Esophagus squamous epithelium (tissue), 5 donors: ENCODE measurements at places on chromosomes 5 and 9. TPM values are rescaled to one million over a fixed set of nuclear protein-coding genes. Genes with fewer than 3 reads are reported as not detected.

DNA sequence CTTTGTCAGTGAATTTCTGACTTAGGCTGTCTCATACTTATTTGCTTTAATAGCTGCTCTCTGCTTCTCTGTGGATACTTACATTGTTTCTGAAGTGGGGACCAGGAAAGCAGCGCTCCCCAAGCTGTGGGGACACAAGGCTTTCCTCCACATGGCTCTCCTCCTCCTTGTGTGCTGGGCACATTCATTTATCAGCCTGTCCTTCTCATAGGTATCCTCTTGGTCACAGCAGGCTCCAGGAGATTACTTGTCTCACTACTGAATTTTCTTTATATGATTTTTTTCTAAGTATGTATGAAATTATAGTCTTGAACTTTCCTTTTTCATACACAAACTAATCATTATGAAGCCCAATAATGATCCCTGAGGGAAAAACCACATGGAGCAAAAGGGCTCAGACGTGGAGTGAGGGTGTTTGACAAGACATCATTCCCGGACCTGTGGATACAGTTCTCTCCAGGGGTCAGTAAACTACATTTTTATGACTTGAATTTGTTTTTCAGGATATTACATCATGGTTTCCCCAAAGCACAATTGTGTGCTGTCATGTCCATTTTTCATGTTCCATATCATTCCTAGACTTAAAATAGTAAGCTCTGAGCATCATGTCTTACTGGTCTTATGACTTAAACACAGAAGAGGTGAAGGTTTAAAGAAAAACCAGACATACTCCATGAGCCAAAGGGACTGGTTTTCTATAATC, 234.5 kb downstream of the PCSK1 start:
- DNase-seq = no peak

GRCh38 chr9:36987891-36988290, 46.2 kb downstream of the PAX5 start:
- no peak for DNase-seq

- DNase-seq = no peak
Measured at GRCh38 chr5:154865466-154866184, 7.2 kb downstream of the CNOT8 start.

Gene PHF24
- 0.44 TPM for total RNA-seq

Gene TMEFF1
- total RNA-seq = not detected

DNA sequence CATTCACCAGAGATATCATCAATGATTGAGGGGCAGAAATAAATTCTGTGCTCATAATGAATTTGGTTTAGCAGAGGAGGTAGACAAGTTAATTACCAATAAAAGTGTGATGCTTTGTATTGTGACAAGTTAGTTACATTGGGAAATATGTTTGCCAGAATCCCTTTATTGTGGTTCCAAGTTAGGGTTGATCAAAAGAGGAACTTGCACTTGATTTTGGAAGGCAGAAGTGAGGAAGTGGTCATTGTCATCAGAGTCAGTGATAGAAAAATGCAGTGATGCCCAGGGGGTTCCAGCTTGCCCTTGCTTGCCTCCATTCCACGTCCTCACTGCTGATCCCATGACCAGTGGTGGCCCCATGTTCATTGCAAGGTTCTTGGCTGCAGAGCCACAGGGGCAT, 69.7 kb downstream of the SVEP1 start:
- DNase-seq = no peak

- DNase-seq = no peak
Measured at GRCh38 chr5:167643631-167644280, 647.7 kb upstream of the WWC1 start.
